ENCODE measurements at places on chromosomes 12 and 14. TPM values are rescaled to one million over a fixed set of nuclear protein-coding genes. Genes with fewer than 3 reads are reported as not detected.

The CLEC7A gene
- total RNA-seq = 1.6 TPM

The MYO1A gene
- total RNA-seq = 0.44 TPM

The ACRBP gene
- 1.5 TPM for total RNA-seq

The NKX2-1 gene
- total RNA-seq = not detected

The ABHD12B gene
- 8.8 TPM for total RNA-seq

The NFE2 gene
- total RNA-seq = 0.56 TPM

The SNX6 gene
- total RNA-seq = 52.2 TPM

The VAMP1 gene
- 216 TPM for total RNA-seq

The SLC10A1 gene
- total RNA-seq = not detected

The SIX6 gene
- not detected for total RNA-seq

The ESRRB gene
- total RNA-seq = 0.64 TPM

The CLEC4C gene
- not detected for total RNA-seq

The RECQL gene
- total RNA-seq = 17.2 TPM

The TMEM132D gene
- 23.6 TPM for total RNA-seq

The SLC7A8 gene
- 32.7 TPM for total RNA-seq

The CLEC12A gene
- not detected for total RNA-seq

The SCFD1 gene
- total RNA-seq = 58.5 TPM

The GPRC5D gene
- not detected for total RNA-seq

The MYL2 gene
- total RNA-seq = not detected

The MED6 gene
- 62.9 TPM for total RNA-seq

The GUCY2C gene
- total RNA-seq = 0.24 TPM

All from dorsolateral prefrontal cortex (tissue), 122 donors.